ENCODE measurements at places on chromosomes 5 and 9.
A peak's percentile ranks its signal among the peaks of the same experiment; 100 is the strongest.

GRCh38 chr5:72693546-72694205 lies 122.8 kb upstream of the TNPO1 start:
- no peak for DNase-seq
- H3K27ac ChIP-seq, result no peak overlapping the region
- no peak overlapping the region for H3K4me3 ChIP-seq
- H3K36me3 ChIP-seq, result no peaks in the 10 kb centered on the region

GRCh38 chr9:107175041-107175440 lies 108.0 kb upstream of the RAD23B start:
- DNase-seq, result no peak
- H3K27me3 ChIP-seq, result no peaks in the 10 kb centered on the region
- H3K4me1 ChIP-seq, result peaks cover 8% of the 10 kb centered on the region
- no peak overlapping the region for H3K27ac ChIP-seq

- H3K4me1 ChIP-seq, result no peaks in the 10 kb centered on the region
- H3K36me3 ChIP-seq, result no peaks in the 10 kb centered on the region
- no peak overlapping the region for H3K27ac ChIP-seq
- DNase-seq, result no peak
- H3K4me3 ChIP-seq, result no peak overlapping the region
These were observed 346.4 kb upstream of the SLC24A2 start for GRCh38 chr9:20135119-20135697.

DNA sequence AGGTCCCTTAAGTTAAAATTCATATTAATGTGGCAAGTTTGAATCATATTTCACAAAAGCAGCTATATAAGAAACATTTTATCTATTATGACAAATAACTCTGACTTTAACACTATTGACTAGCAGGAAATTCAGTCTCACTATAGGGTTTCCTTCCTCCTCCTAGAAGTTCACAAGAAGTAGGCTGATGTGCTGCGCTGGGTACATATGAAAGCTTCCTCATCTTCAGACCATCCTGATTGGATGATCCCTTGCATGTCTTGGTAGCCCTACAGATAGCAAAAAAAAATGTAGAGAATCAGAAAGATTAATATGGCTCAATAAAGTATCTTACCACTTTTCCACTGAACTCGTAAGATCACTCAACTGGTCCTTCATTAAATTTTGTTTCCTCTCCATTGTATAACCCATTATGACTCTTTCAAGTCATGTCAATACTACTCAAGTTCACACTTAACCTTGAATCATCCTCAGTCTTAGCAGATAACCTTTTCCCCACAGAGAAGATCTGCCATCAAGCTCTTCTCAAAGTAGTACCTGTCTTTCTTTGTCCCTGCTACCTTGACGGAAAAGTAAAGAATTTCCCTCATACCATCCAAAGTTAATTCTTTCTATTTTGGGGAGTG lies 11.5 kb upstream of the PSIP1 start:
- no peak for DNase-seq
- no peaks in the 10 kb centered on the region for H3K36me3 ChIP-seq
- H3K4me1 ChIP-seq, result no peaks in the 10 kb centered on the region

DNA sequence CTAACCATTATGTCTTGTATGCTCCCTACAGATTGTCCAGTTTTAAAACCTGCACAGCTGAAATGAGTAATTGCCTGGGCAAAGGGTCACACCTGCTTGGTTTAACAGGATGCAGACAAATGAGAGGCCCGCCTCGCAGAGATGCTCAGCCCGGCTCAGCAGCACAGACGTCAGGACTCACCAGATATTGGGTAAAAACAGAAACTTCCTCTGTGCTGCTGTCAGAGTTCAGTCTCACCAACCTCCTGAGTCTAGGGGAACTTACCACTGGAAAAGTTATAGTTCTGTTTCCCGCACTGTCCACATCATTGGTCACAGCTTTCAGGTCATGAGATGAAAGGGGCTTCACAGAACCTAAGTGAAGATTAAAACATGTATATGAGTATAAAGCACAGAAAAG lies 152.5 kb downstream of the ESM1 start:
- no peak for DNase-seq
- no peaks in the 10 kb centered on the region for H3K27me3 ChIP-seq
- H3K4me1 ChIP-seq, result peaks cover 7% of the 10 kb centered on the region
- no peak overlapping the region for H3K27ac ChIP-seq
- H3K36me3 ChIP-seq, result no peaks in the 10 kb centered on the region

- H3K4me3 ChIP-seq, result no peak overlapping the region
- no peak for DNase-seq
- H3K27me3 ChIP-seq, result peaks cover 73% of the 10 kb centered on the region
- H3K36me3 ChIP-seq, result no peaks in the 10 kb centered on the region
These were observed 7.1 kb upstream of the IFNA2 start for GRCh38 chr9:21392270-21392669.

GRCh38 chr5:20370061-20370460 lies 382.1 kb upstream of the CDH18 start:
- H3K27me3 ChIP-seq, result no peaks in the 10 kb centered on the region
- H3K4me1 ChIP-seq, result no peaks in the 10 kb centered on the region
- H3K36me3 ChIP-seq, result no peaks in the 10 kb centered on the region

DNA sequence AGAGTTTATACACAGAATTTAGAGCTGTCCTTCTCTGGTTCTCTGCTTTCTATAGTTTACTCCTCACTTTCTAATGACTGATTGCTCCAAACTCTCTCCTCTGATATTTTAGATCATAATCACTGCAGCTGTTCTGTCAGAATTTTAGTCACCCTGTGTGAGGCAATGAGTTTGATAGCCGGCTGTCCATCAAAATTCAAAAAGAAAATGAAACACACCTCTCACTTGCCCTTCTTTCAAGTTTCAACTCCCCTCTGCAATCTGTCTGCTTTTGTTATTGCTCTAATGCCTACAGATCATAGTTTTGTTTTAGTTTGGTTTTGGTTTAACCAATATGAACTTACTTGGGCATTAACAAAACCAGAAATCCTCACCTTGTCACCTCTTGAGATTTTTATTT lies 23.3 kb upstream of the ABLIM3 start:
- H3K27ac ChIP-seq, result no peak overlapping the region
- H3K4me3 ChIP-seq, result no peak overlapping the region
- H3K4me1 ChIP-seq, result peaks cover 7% of the 10 kb centered on the region

GRCh38 chr9:125436613-125437443 lies 175.2 kb downstream of the GAPVD1 start:
- no peaks in the 10 kb centered on the region for H3K27me3 ChIP-seq
- H3K4me3 ChIP-seq, result no peak overlapping the region
- H3K27ac ChIP-seq, result no peak overlapping the region
- H3K36me3 ChIP-seq, result peaks cover 31% of the 10 kb centered on the region
- no peaks in the 10 kb centered on the region for H3K4me1 ChIP-seq

DNA sequence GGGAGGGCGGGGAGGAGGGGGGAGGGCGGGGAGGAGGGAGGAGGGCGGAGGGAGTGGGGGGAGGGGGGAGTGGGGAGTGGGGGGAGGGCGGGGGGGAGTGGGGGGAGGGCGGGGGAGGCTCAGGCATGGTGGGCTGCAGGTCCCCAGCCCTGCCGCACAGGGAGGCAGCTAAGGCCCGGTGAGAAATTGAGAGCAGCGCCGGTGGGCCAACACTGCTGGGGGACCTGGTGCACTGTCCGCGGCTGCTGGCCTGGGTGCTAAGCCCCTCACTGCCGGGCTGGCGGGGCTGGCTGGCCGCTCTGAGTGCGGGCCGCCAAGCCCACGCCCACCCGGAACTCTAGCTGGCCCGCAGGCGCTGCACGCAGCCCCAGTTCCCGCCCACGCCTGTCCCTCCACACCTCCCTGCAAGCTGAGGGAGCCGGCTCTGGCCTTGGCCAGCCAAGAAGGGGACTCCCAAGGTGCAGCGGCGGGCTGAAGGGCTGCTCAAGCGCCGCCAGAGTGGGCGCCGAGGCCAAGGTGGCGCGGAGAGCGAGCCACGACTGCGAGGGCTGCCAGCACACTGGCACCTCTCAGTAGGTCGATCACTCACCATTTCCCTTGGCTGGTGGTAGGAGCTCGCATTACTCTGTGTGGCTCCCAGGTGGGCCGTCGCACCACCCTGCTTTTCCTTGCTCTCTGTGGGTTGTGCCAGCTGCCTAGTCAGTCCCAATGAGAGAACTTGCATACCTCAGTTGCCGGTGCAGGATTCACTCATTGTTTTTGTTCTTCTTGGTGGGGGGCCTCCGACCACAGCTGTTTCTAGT lies 160.2 kb downstream of the CNTLN start:
- no peaks in the 10 kb centered on the region for H3K4me1 ChIP-seq
- no peak overlapping the region for H3K27ac ChIP-seq
- H3K36me3 ChIP-seq, result no peaks in the 10 kb centered on the region
- no peaks in the 10 kb centered on the region for H3K27me3 ChIP-seq
- DNase-seq, result no peak

DNA sequence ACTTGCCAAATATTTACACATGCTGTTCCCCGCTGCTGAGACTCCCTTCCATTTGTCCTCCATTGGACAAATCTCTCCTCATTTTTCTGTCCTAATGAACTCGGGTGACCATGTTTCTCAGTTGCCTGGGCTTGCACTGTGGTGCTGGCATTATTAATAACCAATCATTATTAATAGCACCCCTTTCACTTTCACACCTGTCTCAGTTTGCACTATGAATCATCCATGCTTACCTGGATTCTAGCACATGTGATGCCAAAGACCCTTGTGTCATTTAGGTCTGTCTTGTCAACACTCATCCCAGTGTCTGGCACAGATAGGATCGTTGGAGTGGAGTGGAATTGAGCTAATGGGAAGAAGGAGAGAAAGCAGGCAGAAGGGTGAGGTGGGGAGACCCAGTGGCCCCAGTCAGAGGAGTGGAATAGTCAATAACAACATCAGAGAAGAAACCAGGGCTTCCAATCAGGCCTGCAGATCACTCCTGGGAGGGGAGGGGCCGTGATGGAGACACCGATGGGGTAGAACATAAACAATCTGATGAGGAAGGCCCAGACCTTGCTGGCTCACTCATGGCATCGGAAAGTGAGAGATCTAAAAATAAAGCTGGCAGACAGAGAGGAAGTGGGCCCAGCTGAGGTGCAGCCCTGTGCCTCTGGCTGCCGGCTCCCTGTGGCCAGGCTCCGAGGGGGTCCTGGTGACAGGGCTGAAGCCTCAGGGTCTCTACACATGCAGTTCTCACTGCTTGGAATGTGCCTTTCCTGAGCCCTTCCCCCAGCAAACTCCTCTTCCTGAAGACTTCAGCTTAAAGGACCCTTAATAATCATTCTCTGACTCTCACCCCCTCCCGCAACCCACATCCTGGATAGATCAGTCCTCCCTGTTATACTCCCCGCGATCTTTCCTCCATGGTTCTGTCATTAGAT lies 33.5 kb upstream of the CRB2 start:
- no peak overlapping the region for H3K4me3 ChIP-seq
- peaks cover 12% of the 10 kb centered on the region for H3K4me1 ChIP-seq
- H3K36me3 ChIP-seq, result no peaks in the 10 kb centered on the region
- DNase-seq, result no peak

- H3K36me3 ChIP-seq, result no peaks in the 10 kb centered on the region
- H3K4me3 ChIP-seq, result no peak overlapping the region
- H3K4me1 ChIP-seq, result peaks cover 4% of the 10 kb centered on the region
- no peak for DNase-seq
These were observed 158.0 kb downstream of the PALM2AKAP2 start for GRCh38 chr9:109937861-109938453.

DNA sequence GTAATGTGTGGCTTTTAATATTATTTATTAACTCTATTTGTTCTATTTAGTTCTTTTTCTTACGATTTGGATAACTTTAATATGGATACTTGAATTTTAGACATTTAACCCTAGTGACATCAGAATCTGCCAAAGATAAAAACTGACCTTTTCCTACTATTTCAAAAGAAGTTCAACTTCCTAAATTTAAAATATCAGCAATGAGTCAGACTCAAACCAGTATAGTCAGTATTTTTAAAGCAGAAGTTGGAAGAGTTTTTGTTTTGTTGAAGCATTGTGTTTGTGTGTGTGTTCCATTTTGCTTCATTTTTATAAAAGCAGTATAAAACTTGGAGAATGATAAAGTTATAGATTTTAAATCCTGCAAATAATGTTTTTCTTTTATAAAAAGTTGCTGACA lies 251.8 kb upstream of the RASA1 start:
- no peaks in the 10 kb centered on the region for H3K27me3 ChIP-seq
- H3K27ac ChIP-seq, result peak overlapping the region; percentile 32
- no peak for DNase-seq
- H3K36me3 ChIP-seq, result no peaks in the 10 kb centered on the region
- H3K4me1 ChIP-seq, result peaks cover 13% of the 10 kb centered on the region
- no peak overlapping the region for H3K4me3 ChIP-seq

DNA sequence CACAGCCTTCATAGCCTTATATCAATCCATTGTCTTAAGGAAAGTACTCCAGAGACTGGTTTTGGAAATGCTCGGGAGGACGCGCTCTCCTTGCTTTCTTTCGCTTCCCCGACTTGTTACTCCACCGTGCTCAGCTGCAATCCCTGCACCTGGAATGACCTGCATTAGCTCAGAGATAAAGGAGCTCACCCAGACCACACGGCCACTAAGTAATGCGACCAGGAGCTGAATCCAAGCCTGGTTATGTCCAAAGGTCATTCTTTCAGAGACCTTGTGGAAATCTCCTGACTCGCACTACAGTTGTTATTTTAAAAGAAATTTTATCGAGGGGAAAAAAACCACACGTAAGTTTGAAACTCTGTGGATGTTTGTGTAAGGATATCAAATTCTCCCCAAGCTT lies 135.3 kb upstream of the DPYSL3 start:
- H3K27me3 ChIP-seq, result no peaks in the 10 kb centered on the region
- H3K4me3 ChIP-seq, result no peak overlapping the region
- DNase-seq, result no peak

DNA sequence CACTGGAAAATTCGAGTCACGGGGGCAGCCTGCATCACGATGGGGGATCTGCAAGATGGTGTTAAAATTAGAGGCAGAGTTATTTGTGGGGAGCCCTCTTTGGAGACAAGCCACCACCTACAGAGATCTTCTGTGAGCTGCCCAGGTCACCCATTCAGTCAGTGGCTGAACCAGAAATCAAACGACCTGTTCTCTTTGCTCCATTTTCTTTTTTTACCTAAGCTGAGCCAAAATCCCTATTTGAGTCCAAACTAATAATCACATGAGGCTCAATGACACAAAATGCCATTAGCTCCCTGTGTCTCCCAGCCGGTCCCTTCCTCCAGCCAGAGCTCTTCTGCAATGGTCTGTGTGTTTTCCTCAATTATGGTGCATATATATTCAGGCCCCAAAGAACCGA lies 394.2 kb downstream of the AGTPBP1 start:
- H3K4me1 ChIP-seq, result no peaks in the 10 kb centered on the region
- H3K36me3 ChIP-seq, result no peaks in the 10 kb centered on the region
- H3K27ac ChIP-seq, result no peak overlapping the region

DNA sequence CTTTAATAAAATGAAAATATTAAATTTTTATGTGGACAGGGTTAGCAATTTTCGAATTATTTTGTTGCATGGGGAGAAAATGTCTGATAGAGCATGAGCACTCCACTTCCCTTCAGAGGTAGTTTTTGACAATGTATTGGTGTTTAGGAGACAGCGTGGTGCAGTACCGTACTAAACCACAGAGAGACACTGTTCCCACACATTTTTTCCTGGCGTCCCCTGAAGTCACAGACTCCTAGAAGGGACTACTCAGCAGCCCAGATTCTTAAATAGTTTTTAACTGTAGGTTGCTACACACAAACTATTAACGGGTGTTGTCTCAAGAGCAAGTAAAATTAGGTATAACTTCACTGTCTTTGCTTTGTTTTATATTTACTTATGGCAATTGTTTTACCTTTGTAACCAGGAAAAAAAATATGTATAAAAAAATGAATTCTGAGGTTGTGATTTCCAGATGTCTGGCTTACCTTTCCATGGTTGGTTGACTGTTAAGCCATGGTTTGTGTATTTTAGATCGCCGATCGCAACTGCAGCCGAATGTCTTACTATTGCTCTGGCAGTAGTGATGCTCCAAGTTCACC lies 171.2 kb downstream of the DOCK8 start:
- H3K4me3 ChIP-seq, result no peak overlapping the region
- H3K36me3 ChIP-seq, result peaks cover 30% of the 10 kb centered on the region
- H3K27me3 ChIP-seq, result no peaks in the 10 kb centered on the region
- H3K27ac ChIP-seq, result no peak overlapping the region

Data from upper lobe of right lung (tissue), 1 donor.